ENCODE measurements at places on chromosomes 5 and 9.

DNA sequence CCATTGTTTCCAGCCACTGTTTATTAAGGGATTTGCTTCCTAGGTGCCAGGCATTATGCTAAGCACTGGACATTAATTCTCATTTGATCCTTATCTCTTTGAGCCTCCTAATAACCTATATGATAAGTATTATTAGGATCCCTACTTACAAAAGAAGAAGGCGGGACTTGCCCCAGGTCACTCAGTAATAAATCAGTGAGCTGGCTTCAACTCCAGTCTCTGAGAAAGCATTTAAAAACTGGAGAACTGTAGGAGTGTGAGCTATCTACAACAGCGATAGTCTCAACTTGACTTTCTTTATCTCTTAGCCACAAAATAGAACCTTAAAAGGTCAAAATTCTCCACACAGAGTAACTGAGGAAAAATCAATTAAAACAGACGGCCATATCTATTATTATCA lies 155.0 kb downstream of the GNAQ start:
- no peak for DNase-seq

DNA sequence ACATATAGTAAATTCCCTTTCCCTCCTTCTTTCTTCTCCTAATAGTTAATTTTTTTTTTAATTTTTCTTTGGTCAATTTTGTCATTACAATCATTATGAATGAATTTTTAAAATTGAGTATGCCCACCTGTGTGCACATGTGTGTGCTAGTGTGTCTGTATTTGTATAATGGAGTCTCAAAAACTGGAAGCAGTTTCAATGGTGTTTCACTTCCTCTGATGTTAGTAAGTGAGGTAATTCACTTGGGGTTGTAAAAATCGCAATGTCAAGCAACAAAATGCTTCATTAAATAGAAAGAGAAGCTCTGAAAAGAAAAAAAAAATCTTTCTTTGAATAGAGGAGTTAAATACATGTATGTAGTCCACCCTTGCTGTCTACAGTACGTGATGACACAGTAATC lies 1467.6 kb upstream of the NUDT12 start:
- DNase-seq: no peak

DNA sequence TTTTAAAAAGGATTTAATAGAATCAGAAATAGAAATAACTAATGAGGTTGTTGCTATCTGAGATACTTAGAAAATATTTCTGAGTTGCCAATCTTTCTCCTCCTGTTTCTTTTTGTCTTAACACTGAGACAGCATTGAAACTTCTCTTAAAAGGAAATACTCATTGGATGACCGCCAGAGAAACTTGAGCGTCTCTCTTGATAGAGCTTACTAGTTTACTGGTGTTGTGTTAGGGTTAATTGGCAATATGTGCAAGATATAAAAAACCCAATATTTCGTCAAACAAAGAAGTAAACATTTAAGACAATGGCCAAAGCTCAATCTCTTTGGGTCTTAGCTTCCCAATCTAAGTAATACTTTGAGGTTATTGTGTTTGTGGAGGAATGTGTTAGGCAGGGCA lies 176.4 kb upstream of the CHD1 start:
- no peak for DNase-seq

DNA sequence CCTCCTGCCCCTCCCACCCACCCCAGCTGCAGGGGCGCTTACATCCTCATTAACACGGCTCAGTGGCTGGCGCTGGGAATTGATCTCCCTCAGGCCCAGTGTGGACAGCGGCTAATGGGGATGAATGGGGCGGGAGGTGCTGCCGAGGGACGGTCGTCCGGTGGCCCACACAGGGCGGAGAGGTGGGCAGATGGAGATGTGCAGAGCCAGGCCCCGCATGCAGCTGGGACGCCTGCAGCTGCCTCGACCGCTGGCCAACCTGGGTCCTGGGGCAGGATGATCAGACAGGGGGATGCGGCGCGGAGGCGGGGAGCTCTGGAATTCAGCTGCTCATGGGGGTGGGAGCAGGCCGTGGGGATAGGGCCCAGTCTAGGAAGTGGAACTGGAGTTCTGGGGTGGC lies 17.6 kb downstream of the TSPAN17 start:
- DNase-seq: no peak

- no peak for DNase-seq
Observed at GRCh38 chr5:134113902-134114875, at the start of gene TCF7. Gene TCF7 (plus strand): TSS chr5:134114681. CDS start chr5:134114907, 226 bp downstream.

DNA sequence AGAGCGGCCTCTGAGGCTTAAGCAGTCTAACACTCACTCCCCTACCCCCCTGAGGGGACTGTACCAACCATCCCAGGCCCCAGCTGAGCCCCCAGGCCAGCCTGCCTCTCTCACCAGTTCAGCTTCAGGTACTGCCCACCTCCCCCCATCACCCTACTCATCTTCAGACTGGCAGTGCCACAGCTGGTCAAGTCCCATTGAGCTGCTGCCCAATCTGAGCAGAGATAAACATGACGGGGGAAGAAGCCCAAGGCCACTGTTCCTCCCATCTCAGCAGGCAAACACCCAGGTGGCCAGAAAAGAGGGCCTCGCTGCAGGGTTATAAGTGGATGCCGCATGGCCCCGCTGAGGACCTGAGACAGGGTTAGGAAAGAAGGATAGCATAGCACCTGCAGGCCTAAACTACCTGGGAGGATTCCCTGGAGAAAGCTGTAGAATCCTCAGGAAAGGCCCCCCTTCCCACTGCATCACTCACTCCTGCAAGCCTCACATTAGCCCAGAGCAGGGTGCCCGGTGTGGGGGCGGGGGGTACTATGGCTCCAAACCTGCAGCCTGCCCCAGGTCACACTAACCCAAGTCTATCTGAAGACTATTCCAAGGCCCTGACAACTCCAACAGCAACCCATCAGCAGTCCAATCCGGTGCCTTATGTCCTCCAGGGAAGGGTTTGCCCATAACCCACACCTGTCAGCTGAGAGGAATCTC lies 3.6 kb downstream of the B4GALT1 start:
- no peak for DNase-seq
